ENCODE measurements at places on chromosomes 12 and 14.

DNA sequence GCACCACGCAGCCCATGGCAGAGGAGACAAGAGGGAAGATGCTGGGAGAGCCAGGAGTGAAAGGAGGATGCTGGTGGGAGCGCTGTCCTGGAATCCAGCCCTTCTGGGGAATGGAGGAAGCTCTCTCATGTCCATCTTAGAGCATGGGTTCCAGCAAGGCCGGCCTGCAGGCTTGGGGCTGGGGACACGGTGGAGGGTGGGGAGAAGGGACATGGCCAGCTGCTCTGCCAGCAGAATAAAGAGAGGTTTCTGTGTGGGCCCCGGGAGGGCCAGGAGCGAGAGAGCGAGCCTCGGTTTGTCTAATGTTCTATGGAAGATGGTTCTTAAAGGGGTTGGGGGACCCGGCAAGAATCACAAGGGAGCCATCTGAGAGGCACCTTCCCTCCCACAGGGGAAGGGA, 60.2 kb downstream of the RIMBP2 start:
- no peak for DNase-seq

DNA sequence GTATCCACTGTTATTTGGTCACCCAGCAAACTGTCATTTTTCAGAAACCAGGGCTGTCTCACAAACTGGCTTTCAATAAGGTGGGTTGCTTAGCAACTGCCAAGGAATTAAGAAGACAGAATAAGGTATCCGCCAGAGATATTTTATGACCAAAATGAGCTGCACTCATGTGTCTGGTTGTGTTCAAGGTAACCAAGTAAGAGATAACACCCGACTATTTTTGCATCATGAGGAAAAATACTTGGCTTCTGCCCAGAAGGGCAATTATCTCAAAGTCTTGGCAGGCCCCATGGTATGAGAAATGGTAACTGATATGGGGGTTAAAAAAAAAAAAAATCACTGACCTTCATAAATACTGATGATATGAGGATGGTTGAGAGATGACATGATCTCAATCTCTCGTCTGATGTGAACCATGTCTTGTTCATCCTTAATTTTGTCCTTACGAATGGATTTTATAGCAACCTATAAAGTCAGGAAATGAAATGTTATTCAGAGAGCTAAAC, 32.6 kb downstream of the NUAK1 start:
- no peak for DNase-seq

- DNase-seq, result no peak
These were observed 95.5 kb downstream of the SLC38A6 start for GRCh38 chr14:61076556-61076955.

- no peak for DNase-seq
These were observed 6.9 kb upstream of the KRT72 start for GRCh38 chr12:52608161-52608560.

DNA sequence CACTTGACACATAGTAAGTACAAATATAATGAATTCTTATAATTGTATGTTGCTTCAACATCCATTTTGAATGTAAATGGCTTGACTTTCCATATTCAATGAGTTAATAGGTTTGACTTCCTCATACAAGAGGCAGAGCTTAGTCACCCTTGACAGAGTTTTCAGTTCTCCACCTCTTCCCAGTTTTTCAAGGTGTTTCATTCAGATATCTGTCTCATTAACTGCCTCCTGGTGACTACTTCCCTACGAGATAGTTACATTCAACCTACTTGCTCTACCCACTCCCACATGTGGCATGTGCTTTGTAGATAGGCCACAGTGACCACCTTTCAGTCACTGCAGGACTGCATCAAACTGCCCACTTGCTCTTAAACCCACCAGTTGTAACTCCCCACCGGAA, 60.0 kb downstream of the MYF5 start:
- DNase-seq, result no peak

DNA sequence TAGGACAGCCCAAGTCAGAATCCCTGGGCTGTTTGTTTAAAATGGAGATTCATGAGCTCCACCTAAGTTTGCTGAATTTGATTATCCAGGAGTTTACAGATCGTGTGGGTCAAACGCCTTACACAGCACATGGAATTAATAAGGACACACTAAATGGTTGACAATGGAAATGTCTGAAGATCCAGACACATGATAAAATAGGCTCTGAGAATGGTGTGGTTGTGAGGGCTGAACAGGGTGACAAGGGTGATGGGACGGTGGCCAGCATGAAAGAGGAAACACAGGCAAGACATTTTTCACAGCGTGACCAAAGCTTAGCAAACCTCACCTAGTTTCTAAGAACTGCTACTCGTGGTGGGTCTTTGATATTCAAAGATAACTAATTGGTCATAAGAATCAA, 12.5 kb downstream of the VWF start:
- DNase-seq, result no peak

DNA sequence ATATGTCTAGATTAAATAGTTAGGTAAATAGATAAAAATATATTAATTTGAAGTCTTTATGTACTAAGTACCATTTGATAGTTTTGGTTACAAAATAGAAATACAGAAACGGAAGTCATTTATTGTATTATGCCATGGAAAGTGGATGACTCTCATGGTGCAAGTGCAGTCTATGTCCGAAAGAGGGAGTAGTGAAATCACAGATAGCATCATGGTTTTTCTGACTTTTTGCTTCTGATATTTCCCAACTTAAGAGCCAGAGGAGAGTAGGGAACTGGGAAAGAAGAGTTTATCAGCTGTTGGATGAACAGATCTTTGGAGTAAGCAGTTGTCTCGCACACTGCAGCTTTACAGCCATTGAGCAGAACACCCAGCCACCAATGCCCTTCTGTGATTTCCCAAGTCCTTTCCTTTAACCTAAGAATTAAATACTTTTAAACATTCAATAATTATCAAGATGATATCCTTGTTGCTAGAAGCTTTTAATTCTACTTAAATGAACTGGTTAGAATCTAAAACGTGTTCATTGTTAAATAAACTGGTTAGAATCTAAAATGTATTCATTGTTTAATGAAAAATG, 18.4 kb upstream of the SRGAP1 start:
- no peak for DNase-seq

DNA sequence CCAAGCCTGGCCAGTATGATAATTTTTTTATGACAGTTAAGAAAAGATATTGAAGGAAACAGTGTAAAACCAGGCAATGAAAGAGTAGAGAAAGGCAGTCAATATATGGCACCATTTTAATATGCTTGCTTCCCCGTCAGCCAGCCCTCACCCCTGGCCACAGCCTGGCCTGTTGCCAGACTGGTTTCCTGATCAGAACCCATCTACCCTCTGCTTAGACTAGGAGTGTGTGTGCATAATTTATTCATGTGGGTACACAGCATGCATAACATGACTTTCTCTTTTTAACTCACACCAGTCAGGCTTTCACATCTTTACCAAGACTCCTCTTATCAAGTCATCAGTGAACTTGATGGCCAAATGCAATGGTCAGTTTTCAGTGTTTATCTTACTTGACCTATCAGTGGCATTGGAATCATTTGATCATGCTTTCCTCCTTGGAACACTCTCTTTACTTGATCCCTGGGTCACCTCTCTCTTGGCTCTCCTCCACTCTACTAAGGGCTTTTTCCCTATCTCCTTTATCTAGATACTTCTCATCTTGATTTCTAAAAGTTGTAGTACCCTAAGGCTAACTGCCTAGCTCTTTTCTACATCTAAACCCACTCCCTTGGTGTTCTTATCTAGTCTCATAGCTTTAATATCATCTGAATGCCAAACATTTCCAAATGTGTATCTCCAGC, 10.0 kb upstream of the GPR19 start:
- DNase-seq, result peak; percentile 39

- DNase-seq, result no peak
These were observed 48.7 kb downstream of the BEGAIN start for GRCh38 chr14:100538351-100539002.

DNA sequence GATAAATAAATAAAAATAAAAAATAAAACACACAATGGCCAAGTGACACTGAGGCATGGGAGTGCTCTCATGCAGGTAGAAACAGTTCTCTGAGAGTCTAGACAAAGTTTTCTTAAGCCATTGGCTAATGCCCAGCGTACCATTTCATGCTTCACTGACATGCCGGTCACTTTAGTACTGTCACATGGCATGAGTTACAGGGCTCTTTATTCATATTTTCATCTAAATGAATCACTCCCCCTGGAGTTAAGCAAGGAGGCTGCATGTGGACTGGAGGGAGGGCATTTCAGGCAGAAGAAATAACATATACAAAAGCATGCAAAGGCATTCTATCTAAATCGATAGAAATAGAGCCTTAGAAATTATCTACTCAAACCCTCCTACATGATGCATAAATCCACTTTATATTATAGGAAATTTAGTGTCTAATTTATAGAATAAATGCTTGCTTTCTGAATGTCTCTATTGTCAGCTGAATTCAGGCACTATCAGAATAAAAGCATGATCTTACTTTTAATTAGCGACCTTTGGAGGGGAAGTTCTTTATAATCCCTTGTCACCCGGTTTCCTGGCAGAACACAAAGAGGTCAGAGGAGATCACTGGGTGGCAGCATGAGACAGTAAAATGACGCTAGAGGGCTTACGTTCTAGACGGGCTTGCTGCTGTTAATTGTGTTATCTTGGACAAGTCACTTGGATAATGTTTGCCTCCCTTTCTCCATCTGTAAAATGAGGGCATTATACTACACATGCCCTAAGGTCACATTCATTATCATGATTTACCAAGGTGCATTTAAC, 17.5 kb downstream of the DYRK4 start:
- no peak for DNase-seq

- DNase-seq, result no peak
These were observed 19.4 kb downstream of the FUT8 start for GRCh38 chr14:65431951-65432350.

DNA sequence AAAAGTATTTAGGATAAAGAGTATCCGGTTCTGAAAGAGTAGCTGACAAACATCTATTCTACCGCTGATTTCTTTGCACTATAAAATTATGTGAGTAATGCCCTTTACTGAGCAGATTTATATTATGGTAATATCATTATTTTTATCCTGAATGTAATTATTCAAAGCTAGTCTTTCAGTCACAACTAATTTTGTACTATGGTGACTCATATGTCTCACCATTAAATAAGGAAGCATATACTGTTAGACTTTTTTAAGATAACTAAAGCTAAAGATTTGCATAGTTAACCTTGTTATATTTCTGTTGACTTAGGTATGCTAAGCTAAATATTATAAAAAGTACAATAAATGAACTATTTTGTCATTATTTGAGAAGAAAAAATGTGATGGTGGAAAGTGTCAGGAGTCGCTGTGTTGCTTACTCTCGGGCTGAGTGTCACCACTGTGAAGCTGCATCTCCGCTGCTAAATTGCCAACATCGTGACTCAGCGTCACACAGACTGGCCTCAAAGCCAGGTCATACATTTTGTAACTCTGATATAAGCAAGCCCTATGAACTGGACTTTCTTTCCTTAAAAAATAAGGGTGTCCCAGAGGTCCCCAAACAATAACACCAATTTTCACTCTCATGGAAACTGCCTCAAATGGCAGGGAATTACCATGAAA, 69.1 kb upstream of the SSTR1 start:
- DNase-seq, result no peak

GRCh38 chr12:120134307-120134980, 17.9 kb upstream of the RAB35 start:
- no peak for DNase-seq

- no peak for DNase-seq
These were observed 1207.3 kb downstream of the SLC16A7 start for GRCh38 chr12:60803147-60803546.

DNA sequence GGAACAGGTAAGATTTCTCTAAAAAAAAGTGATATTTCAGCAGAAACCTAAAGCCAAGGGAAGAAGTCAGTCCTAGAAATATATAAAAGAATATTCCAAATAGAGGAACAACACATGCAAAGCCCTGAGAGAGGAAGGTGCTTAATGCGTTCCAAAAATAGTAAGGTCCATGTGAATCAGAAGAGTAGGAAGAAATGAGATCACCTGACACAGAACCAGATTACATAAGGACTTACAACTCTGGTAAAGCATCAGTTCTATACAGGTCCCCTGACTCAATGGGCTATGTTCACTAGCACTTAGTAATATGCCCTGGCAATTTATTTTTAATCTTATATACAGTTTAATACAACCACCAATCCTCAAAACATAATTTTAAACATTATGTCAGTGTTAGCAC, 30.0 kb downstream of the SENP1 start:
- no peak for DNase-seq

DNA sequence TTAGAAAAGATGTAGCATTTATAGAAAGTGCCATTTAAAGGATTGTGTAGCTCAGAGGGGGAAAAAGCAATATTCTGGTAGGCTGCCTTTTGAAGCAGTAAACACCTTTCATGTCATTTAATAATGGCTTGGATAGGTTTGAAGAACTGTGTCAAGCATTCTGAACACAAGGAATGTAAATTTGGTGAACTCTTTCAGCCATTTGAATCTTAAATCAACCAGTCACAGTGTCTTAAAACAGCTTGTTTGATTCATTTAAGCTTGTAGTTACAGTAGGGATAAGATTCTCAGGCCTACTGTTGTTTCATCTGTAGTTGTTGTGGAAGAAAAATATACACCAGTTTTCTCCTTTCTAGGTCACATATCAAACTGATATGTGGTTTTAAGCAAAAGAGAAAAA, 299.4 kb upstream of the NOVA1 start:
- no peak for DNase-seq

- DNase-seq, result no peak
These were observed 5.2 kb upstream of the FOS start for GRCh38 chr14:75273272-75274049.

DNA sequence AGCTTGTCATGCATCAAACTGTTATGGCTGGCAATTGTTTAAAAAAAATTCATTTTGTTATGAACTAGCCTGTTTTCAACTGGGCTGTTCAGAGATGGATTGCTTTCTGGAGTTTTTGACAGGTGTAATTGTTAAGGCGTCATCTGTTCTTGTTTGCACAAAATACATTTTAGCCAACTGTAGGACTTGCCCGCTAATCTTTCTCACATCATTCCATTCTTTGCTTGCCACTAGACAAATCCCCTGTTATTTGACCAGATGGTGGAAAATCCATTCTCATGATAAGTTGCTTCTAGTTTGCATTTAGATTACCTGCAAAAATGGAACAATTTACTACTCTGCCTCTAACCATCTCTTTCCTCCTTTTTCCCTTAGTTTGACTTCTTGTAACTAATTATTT, 114.3 kb downstream of the NPAS3 start:
- DNase-seq, result no peak

DNA sequence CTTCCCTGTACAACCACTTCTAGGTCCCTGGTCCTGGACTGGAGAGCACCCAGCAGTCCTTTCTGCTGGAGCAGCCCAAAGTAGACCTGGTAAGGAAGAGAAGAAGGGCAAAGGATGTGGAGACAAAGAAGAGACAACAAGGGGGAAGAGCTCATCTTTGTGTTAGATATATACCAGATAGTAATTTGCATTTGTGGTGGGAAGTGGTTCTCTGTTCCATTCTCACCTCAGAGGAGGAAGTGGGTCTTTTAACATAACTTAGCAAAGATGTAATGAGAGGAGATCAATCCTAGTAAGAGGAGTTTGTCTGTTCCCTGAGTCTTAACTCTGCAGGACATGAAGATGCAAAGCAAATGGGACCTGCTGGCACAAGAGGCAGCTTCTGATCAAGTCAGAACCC, 8.0 kb downstream of the CCDC198 start:
- no peak for DNase-seq
